Activated T-helper 17 cell treated with anti-CD3 and anti-CD28 coated beads, Interleukin-2, amount 50 U/mL, for 72 hours (primary cell): ENCODE measurements at places on chromosomes 1 and 21. TPM values are rescaled to one million over a fixed set of nuclear protein-coding genes. Genes with fewer than 3 reads are reported as not detected.

NRIP1 gene
- total RNA-seq = 6.9 TPM

DNA sequence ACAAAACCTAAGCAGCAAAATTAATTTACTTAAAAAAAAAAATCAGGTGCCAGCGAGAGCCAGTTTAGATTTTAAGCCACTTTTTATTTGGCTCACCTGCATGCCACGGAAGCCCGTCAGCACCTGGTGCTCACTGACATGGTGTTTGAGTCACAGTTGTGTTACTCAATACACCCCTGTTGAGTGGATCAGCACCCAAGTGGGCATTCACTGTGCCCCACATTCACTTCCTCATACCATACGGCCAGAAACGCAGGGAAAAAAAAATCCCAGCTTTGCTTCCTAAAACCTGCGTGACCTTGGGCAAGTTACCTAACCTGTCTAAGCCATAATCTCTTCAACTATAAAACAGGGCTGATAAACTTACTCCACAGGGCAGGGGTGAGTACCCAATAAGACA is 42.8 kb upstream of the SIM2 start:
- no peak for ATAC-seq

GRCh38 chr1:149916193-149916897 is 1.3 kb downstream of the SV2A start:
- no peak for ATAC-seq

COPA gene
- 136 TPM for total RNA-seq

MMEL1 gene
- 0.87 TPM for total RNA-seq

DNA sequence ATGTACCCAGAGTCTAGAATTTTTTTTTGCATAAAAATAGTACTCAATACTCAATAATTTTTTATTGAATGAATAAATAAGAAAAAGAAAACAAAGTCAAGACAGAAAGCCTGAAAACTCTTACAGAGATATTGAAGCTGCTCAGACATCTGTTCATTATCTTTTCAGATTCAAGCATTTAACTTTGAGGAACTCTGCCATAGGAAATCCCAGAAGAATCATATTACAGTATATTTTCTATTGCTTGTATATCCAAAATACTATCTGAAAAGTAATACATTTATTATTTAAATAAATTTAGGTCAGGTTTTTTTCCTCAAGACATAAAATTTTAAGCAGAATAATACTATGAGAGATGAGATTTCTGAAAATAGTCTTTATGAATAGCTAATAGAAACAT is 755.9 kb upstream of the ADGRL4 start:
- ATAC-seq = no peak

DNA sequence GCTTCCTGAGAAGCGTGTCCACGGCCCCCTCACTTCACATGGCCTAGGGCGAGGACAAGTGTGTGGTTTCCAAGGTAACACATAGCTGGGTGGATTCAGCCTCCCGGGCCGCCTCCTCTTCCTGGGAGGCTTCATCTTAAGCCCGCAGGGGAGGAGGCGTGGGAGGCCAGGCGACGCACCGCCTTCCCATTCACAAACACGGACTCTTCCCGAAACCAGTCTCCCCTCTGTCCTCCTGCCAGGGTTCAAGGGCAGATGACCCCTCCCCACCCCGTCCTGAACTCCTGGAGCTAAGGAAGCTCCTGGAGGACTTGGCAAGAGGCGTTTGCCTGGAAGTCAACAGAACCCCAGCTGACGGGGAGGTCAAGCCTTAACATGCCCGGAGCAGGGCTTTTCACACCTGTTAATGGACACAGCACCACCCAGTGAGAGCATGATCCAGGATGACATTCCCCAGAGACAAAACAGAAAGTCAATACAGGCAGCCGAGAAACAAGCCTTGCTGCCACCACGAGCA is 56.7 kb downstream of the KCNN3 start:
- no peak for ATAC-seq

BATF3 gene
- 129 TPM for total RNA-seq

DNA sequence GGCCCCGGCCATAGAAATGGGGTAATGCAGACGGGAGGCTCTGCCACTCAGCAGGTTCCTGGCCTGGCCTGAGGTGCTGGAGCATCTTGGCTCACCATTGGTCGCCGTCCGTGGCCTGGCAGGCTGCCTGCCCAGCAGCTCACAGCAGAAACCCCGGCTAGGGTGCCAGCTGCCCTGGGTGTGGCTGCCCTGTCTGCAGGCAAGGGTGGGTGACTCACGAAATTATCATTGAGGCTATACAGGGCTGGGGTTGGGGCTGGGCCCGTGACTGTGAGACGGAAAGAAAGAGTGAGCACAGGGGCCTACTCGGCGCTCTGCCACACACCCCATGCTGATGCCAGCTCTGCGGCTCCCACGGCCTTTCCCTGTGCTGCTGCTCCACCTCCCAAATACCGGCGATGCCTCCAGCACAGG is 8.0 kb upstream of the PKP1 start:
- no peak for ATAC-seq

REN gene
- not detected for total RNA-seq

RGS8 gene
- total RNA-seq = 0.08 TPM

DNA sequence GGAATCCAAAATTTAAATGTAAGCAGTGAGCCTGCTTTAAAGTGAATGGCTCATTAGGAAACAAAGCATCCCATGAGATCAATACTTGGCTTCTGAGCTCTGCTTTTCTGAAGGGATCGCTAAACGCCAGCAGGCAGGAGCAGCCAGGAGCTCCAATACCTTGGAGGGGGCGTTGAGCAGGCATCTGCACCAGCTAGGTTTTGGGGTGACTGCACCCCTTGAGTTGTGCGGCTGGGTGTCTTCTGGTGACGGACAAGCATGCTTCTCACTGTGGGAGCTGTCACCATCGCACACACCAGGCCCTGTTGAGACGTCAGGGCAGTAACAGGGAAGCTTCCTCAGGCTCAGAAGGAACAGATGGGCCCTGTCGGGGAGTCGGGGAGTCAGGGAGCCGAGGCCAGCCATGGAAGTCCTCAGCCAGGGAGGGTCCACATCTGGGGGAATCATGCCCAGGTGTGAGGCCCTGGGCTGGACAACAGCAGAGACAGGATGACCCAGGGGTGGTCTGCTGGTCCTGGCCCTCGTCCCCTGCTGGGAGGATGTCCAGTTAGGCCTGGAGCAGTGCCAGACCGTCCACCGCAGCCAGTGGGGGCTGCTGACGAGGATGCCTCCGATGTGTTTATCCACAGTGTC is 57.9 kb upstream of the ADARB1 start:
- no peak for ATAC-seq

DNA sequence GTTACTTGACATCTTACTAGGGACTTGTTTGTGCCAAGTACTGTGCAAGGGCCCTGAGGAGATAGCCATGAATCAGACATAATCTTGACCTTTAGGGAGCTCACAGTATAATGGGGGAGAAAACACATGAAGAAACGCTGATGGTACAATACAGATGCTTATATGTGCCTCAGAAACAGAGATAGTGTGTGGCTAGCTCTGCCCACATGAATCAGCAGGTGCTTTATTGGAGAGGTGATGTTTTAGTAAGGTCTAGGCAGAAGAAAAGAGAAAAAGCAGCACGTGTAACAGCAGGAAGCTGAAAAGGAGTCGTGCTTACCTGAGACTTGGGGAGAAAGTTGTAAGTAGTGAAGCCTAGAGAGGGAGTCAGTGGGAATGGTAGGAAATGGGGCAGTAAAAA is 60.6 kb upstream of the LMO4 start:
- no peak for ATAC-seq

INSRR gene
- total RNA-seq = 0.04 TPM
